NCI-H1930 (cell line): ENCODE measurements at places on chromosomes 5 and 9.

- no peak for DNase-seq
These were observed 1146.9 kb downstream of the EFNA5 start for GRCh38 chr5:106523852-106524251.

- DNase-seq: no peak
These were observed 30.2 kb downstream of the WDR36 start for GRCh38 chr5:111122398-111122797.

GRCh38 chr5:91307048-91307447, 76.1 kb downstream of the ARRDC3 start:
- no peak for DNase-seq

- DNase-seq: no peak
These were observed 275.6 kb upstream of the SLC30A5 start for GRCh38 chr5:68818057-68818695.

- DNase-seq: no peak
These were observed at the start of gene FER for GRCh38 chr5:108747774-108748400. Gene FER (plus strand): TSS chr5:108747897. CDS start chr5:108798183, 50,286 bp downstream.

GRCh38 chr5:57405984-57406383, 76.6 kb downstream of the ACTBL2 start:
- DNase-seq: no peak

GRCh38 chr9:21121595-21122251, 19.9 kb downstream of the IFNW1 start:
- no peak for DNase-seq

GRCh38 chr9:5563886-5564285, 53.6 kb downstream of the PDCD1LG2 start:
- no peak for DNase-seq

DNA sequence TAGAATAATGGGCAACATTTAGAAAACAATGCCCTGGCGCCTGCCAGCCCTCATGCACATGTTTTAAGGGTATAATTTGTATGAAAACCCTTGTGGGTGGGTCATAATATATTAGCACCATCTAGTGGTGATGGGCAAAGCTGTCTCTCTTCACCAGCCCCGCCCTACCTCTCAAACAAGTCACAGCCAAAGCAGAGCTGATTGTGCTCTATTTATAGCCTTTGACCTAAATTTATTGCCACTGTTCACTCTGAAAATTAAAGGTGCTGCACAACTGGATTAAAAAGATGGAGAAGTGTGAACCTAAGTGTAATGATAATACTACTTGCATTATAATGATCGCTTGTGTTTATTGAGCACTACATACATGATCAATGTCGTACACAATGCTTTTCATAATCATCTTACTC, 131.9 kb upstream of the ANKH start:
- DNase-seq: peak; percentile 58

- DNase-seq: no peak
These were observed 251.5 kb upstream of the TNC start for GRCh38 chr9:115369322-115369957.

DNA sequence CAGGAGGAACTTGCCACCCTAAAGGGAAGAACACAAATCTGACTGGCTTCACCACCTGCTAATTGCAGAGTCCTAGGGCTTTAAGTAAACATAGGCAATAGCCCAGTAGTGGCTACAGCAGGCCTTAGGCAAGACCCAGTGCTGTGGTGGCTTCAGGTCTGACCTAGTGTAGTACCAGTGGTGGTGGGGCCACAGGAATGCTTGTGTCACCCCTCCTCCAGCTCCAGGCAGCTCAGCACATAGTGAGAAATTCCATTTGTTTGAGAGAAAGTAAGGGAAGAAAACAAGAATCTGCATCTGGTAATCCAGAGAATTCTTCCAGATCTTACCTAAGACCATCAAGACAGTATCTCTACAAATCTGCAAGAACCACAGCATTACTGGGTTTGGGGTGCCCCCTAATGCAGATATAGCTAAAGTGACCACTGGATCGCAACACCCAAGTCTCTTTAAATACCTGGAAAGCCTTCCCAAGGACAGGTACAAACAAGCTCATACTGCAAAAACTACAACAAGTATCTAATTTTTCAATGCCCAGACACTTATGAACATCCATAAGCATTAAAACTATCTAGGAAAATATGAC, 102.6 kb upstream of the TRPM3 start:
- no peak for DNase-seq

GRCh38 chr9:3880851-3881250, 355.1 kb upstream of the RFX3 start:
- DNase-seq: no peak

DNA sequence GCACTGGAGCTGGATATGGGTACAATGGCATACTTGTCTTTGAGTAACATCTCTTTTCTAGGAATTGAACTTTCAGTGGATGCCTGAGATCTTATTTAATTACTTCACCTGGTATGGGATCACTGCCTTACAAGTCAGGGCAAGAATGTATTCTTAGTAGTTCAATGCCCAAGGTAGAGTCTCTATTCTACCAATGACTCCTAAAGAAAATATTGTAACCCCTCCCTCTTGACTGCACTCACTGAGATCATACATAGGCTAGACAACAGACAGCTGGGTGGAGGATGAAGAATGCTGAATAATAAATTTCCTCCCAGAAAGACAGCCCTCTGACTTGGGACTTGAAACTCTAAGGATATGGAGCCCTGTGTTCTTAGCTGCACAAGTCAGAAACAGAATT, 1216.3 kb upstream of the ACO1 start:
- DNase-seq: no peak

- DNase-seq: no peak
These were observed 215.5 kb downstream of the PDZD2 start for GRCh38 chr5:31854181-31855133.

DNA sequence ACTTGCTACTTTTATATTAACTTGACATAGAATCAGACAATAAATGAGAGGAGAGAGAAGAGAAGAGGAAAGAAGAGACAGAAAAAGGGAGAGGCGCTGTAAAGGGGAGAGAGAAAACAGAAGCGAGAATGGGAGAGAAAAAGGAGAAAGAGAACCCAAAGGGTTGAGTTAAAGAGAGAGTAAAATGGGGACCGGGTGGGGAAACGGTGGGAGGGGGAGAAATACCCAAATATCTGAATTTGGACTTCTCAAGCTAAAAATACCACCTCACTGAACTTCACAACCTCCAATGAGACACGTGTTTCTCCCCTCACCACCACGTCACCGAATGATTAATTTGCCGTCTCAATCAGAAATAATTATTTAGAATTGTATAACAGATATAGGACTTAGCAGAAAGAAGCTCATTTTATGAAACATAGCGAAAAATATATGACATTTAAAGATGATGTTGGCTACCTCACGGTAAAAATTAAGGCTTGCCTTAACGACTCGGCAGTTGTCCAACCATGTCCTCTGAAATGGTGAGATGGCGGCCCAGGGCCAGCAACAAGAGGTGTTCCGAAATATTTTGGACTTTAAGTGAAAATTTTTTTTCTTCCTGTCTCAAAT, 204.1 kb downstream of the MEF2C start:
- no peak for DNase-seq

- DNase-seq: peak; percentile 62
These were observed at the start of gene ARID3C for GRCh38 chr9:34628656-34629490. Gene ARID3C (minus strand): TSS chr9:34629066. CDS start chr9:34628014, 1,052 bp downstream.

- DNase-seq: no peak
These were observed 32.7 kb downstream of the FAM13B start for GRCh38 chr5:138000102-138000723.

GRCh38 chr9:78101247-78101646, 69.6 kb upstream of the GNAQ start:
- no peak for DNase-seq

DNA sequence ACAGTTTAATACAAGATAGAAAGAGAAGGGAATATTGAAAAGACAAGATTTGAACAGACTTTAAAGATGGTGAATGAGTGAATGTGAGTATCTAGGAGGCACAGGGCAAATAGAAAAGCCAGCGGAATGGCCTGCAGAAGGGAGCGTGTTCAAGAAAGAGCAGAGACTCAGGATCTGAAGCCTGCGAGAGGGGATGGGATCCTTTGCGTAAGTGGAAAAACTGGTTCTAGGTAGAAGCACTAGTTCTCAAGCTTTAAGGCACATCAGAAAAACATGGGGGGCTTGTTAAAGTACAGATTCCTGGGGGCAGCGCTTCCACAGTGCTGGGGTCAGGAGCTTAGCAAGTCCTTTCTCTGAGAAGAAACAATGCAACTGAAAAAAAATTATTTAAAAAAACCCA, 94.8 kb upstream of the NFIL3 start:
- no peak for DNase-seq

DNA sequence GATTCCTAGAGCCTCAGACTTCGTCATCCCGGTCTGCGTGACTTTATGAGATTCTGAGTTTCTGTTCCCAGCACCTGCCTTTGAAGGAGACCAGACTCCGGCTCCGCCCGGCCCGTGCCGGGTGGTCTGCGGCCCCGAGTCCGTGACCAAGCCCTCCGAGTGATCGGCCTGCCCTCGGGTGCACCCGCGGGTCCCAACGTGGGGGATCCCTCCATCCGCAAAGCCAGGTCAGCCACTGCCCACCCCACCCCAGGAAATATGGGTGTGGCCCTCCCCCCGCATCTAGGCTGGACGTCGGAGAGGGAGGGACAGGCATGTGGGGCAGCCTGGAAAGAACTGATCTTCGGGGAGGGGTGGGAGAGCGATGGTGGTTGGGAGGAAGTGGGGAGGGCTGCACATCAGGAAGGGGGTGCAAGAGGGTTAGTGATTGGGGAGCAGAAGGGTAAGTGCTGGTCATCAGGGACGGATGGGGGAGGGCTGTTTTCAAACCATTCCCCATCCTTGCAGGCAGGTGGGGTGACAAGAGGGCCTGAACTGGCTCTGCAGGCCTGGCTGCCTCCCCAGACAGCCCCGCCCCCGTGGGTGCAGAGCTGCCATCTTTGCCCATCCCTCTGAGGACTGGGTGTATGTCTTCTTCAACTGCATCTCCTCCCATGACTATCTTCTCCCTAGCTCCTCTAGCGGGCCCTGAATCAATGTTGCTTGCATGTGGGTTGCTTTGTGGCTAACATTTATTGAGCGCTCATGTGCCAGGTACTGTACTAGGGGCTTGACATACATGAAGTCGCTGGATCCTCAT, 747 bp downstream of the LRSAM1 start:
- no peak for DNase-seq

DNA sequence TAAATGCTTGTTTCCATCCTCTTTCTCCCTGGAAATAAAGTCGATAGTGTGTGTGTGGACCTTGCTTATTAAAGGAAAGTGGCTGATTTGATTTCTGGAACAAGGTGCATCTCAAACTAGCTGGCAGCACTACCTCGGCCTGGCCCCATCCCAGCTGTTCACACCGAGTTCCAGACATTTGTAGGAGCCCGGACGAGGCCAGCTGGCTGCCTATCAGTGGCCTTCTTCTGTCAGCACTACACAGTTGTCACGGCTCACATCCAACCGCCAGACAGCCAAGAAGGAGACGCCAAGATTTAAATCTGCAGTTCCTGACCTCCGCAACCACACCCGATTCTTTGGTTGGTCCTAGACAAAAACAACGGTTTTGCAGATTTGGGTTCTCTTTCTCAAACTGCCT, 63.6 kb downstream of the PALM2AKAP2 start:
- DNase-seq: no peak

DNA sequence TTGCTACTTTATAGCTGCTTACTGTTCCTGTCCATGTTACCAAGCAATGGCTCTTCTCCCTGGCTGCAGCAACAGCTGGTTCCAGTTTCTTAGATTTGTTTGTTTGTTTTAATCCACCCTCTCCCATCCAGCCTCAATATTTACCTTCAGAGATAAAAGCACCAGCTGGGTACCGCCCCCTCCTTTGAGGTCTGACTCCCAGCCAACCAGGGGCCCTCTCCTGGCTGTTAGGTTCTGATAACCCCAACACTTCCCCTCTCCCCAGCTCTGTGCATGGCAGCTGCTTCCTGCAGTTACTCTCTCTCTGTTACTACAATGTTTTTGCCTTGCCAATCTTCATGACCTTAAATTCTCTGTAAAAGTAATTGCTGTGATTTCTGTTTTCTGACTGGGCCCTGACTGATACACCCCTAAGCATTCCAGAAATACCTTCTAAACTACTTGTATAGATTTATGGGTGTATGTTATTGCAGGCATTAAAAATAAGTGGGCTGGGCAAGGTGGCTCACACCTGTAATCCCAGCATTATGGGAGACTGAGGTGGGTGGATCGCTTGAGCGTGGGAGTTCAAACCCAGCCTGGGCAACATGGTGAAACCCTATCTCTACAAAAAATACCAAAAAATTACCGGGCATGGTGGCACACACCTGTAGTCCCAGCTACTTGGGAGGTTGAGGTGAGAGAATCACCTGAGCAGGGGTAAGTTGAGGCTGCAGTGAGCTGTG, 2.6 kb upstream of the GCNT1 start:
- peak; percentile 46 for DNase-seq

DNA sequence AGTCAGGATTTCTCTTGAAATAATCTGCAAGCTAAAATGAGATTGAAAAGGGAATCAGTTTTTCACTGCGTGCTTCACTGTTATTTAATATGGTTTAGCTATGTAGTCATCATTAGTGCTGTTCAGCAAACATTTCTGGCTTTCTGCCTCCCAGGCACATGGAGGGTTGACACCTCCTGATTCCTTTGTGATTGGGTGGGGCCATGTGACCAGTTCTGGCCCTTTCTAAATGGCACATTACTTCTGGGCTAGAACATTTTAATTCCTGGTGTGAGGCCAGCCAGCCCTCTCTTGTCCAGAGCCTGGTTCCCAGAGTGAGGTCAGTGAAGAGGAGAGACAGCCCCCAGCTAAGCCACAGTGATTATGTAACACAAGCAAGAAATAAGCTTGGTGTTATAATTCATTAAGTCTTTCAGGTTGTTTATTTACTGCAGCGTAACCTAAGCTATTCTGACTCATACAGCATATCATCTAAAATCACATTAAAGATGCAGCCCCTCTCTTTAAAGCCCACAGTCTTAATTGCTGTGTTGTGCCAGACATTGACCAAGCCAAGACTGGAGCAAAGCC, 17.4 kb upstream of the ARSI start:
- no peak for DNase-seq

DNA sequence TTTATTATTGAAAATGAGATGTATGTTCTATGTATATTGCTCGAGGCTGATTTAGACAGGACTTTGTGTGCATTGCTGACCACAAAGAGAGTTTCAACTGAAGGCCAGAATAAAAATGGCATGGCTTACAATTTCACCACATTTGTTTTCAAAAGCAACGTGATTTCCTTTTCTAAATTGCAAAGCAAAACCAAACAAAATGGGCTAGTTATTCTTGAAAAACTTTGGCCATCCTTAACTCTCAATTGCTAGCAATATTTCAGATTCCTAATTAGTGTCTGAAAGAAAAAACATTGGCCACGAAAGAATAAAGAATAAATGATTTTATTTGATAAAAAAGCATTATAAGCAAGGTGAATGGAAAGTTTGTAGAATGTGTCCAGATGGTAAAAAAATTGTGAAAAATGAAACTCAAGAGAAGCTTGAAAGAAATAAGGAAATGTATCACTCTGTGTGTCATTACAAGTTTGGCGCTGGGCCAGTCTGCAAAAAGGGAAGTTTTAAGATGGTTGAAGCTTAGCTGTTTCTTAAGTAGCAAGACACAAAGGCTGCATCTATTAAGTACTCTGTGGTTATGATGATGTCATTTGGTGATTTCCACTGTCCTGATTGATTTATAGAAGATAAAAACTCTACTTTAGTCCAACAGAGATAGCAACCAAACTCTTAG, 89.2 kb upstream of the PRLR start:
- DNase-seq: no peak

GRCh38 chr9:127168756-127169574, 46.5 kb upstream of the ANGPTL2 start:
- DNase-seq: no peak

- no peak for DNase-seq
These were observed 1990.5 kb downstream of the MAT2B start for GRCh38 chr5:165495829-165496380.
